ENCODE measurements at places on chromosomes 6 and 20.

DNA sequence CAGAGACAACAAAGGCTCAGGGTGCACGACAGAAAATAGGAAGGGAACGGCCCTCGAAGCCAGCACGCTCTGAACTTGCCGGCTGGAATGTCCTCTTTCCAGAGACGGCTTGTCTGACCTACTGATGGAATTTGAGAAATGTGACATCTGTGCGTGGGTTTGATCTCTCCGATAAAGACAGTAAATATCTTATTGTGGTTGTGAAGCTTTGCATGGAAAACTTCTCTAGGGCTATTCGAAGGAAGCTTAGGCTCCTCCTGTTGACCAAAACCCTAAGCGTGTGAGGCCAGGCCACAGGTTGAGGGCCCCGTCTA is 247.3 kb downstream of the ZNF217 start:
- H3K27ac ChIP-seq: no peak overlapping the region
- DNase-seq: no peak
- H3K36me3 ChIP-seq: no peaks in the 10 kb centered on the region

- H3K4me1 ChIP-seq: peaks cover 36% of the 10 kb centered on the region
- peaks cover 1% of the 10 kb centered on the region for H3K36me3 ChIP-seq
- peak; percentile 24 for DNase-seq
Measured at GRCh38 chr6:36679043-36679833, 724 bp downstream of the CDKN1A start.

DNA sequence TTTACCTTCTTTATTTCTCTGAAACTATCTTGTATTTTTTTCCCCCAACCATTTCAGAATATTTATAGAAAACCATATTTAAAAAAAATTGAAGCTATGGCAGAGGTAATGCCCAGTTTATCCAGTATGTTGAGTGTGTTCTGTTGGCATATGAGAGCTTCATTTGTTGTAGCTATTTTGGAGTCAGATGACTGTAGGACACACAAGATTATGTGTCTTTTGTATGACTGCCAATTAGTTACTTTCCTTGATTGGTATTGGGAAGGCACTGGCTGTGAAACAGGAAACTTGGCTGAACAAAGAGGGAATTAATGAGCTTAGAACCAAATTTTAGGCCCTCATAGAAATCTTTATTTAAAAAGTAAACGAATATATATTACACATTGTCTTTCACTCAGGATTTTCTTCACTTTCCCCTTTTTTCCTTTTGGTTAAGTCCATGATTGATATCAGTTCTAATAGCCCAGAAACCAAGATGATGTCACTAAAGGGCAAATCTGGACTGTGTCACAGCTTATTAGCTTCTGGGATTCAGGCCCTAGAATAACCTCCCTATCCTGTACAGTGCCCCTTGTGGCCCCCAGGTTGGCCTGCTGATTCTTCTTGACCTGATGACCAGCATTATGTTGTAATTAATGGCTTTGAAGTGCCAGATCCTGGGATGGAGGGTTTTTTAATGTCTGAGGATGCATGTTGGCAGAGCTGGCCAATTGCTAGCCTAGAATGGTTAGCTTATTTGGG is 10.1 kb downstream of the CDC5L start:
- H3K4me3 ChIP-seq: no peak overlapping the region
- H3K4me1 ChIP-seq: peaks cover 1% of the 10 kb centered on the region
- peaks cover 31% of the 10 kb centered on the region for H3K36me3 ChIP-seq
- H3K27me3 ChIP-seq: no peaks in the 10 kb centered on the region

DNA sequence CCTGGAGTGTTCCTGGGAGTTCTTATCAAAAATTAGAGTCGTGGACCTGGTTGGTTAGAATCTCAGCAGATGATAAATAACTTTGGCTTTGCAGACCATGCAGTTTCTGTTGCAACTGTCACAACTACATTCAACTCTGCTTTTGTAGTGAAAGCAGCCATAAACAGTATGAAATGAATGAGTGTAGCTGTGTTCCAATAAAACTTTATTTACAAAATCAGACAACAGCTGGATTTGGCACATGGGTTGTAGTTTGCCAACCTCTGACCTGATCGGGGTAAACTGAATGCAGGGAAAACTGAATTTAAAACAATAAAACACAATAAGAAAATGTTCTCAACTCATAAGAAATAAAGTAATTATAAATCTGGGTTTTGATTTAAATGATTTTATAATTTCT is 513.8 kb downstream of the CDKAL1 start:
- H3K36me3 ChIP-seq: peaks cover 3% of the 10 kb centered on the region
- H3K4me1 ChIP-seq: peaks cover 28% of the 10 kb centered on the region
- H3K4me3 ChIP-seq: no peak overlapping the region
- DNase-seq: no peak
- H3K27me3 ChIP-seq: no peaks in the 10 kb centered on the region

GRCh38 chr20:2230726-2231488 is 64.9 kb upstream of the TGM3 start:
- no peak overlapping the region for H3K27ac ChIP-seq
- no peak for DNase-seq
- H3K36me3 ChIP-seq: no peaks in the 10 kb centered on the region
- H3K27me3 ChIP-seq: peaks cover 2% of the 10 kb centered on the region
- no peaks in the 10 kb centered on the region for H3K4me1 ChIP-seq
- no peak overlapping the region for H3K4me3 ChIP-seq

DNA sequence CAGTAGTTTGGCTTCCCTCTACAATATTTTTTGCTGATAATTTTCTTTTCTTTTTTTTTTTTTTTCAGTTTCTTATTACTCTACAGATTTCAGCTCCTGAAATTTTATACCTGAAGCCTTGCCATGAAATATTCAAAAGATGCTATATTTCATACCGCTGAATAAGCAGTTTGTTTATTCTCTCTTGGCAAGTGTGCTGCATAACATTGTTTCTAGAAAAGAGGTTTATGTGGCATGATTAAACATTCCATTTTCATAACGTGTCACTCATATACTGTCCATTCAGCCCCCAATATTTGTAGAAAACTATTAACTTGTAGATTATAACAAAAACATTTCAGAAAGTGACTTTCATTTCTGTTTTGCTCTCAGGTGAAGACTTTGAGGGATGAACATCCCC is 174.4 kb upstream of the NOX3 start:
- no peak overlapping the region for H3K27ac ChIP-seq
- peaks cover 15% of the 10 kb centered on the region for H3K4me1 ChIP-seq

GRCh38 chr6:141140905-141141304 is 991.8 kb upstream of the GJE1 start:
- H3K36me3 ChIP-seq: no peaks in the 10 kb centered on the region
- H3K27me3 ChIP-seq: no peaks in the 10 kb centered on the region
- peaks cover 3% of the 10 kb centered on the region for H3K4me1 ChIP-seq
- DNase-seq: no peak
- no peak overlapping the region for H3K27ac ChIP-seq

DNA sequence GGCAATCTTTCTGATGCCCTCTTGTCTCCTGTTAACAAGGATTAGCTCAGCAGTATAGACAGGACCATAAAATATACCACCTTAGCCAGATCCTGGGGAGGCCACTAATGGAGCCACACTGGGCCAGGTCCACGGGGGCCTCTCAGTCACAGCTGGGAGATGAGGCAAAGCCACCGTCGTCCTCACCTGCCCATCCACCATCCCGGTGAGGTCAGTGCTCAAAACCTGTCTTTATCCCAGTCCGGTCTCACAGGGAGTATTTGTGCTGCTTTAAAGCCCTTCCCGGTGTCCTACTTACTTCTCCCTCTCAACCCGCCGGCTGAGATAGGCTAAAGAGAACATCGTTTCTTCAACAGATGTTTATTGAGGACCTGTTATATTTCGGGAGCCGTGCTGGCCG is 104.3 kb downstream of the EDN3 start:
- no peak for DNase-seq
- H3K4me1 ChIP-seq: peaks cover 4% of the 10 kb centered on the region
- peaks cover 44% of the 10 kb centered on the region for H3K27me3 ChIP-seq
- H3K4me3 ChIP-seq: no peak overlapping the region
- no peaks in the 10 kb centered on the region for H3K36me3 ChIP-seq

GRCh38 chr20:49318091-49318429 is 40.2 kb upstream of the ZNFX1 start:
- peaks cover 7% of the 10 kb centered on the region for H3K4me1 ChIP-seq
- H3K27ac ChIP-seq: no peak overlapping the region
- H3K27me3 ChIP-seq: peaks cover 71% of the 10 kb centered on the region
- peak overlapping the region; percentile 60 for H3K4me3 ChIP-seq
- peaks cover 1% of the 10 kb centered on the region for H3K36me3 ChIP-seq

DNA sequence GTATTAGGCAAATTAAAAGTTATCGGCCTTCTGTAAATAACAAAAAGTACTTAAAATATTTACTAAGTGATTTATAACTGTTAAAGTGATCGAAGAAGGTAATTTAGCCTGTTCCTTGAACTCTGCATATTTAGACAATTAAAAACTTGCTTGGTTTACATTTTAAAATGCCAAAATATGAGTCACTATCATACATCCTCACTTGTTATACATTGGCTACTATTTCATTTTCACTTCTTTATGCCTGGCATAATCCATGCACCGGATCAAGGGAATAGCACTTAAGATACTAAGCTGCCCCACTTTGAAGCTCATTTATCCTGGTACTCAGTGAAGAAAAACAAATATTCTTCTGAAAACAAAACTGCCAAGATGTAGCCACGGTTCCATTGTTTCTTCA is 344.6 kb downstream of the UBE3D start:
- H3K4me1 ChIP-seq: no peaks in the 10 kb centered on the region
- H3K36me3 ChIP-seq: no peaks in the 10 kb centered on the region
- no peaks in the 10 kb centered on the region for H3K27me3 ChIP-seq
- no peak for DNase-seq

DNA sequence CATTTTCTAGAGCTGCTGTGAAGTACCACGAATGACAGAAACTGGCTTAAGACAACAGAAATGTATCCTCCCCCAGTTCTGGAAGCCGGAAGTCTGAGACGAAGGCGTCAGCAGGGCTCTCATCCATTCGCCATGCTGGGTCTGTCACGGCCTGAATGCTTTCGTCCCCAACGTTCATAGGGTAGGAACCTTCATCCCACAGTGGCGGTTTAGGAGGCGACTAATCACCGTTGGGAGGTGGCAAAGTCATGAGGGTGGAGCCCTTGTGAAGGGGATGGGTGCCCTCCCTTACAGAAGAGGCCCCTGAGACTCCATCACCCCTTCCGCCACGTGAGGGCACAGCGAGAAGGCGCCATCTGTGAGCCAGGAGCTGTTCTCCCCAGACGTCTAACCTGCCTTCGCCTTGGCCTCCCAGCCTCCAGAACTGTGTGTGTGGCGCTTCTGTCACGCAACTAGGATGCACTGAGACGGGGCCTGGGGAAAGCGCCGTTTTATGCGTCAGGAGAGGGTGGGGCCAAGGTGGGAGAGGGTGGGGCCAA is 250.3 kb downstream of the TTLL2 start:
- H3K4me3 ChIP-seq: no peak overlapping the region
- H3K4me1 ChIP-seq: peaks cover 25% of the 10 kb centered on the region
- H3K36me3 ChIP-seq: no peaks in the 10 kb centered on the region
- no peak overlapping the region for H3K27ac ChIP-seq
- H3K27me3 ChIP-seq: peaks cover 7% of the 10 kb centered on the region
- no peak for DNase-seq

DNA sequence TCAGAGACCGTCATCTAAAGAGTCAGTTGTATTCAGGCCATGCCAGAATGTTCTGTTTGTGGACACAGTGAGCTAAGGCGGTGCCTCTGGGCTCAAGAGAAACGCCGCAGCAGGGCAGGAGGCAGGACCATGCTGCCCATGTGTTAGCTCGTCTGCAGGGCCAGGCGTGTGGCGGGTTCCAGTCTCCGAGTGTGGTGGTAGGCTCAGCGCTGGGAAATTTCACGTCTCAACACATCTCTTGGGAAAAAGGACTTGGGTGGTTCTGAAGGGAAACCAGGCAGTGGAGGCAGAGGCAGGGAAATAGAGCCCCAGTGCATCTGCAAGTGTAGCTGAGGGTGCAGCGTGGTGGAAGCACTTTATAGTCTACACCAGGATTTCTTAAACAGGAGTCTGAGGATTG is 56.9 kb upstream of the TAGAP start:
- DNase-seq: no peak
- H3K4me1 ChIP-seq: peaks cover 7% of the 10 kb centered on the region
- no peak overlapping the region for H3K4me3 ChIP-seq
- H3K27ac ChIP-seq: no peak overlapping the region
- no peaks in the 10 kb centered on the region for H3K36me3 ChIP-seq

DNA sequence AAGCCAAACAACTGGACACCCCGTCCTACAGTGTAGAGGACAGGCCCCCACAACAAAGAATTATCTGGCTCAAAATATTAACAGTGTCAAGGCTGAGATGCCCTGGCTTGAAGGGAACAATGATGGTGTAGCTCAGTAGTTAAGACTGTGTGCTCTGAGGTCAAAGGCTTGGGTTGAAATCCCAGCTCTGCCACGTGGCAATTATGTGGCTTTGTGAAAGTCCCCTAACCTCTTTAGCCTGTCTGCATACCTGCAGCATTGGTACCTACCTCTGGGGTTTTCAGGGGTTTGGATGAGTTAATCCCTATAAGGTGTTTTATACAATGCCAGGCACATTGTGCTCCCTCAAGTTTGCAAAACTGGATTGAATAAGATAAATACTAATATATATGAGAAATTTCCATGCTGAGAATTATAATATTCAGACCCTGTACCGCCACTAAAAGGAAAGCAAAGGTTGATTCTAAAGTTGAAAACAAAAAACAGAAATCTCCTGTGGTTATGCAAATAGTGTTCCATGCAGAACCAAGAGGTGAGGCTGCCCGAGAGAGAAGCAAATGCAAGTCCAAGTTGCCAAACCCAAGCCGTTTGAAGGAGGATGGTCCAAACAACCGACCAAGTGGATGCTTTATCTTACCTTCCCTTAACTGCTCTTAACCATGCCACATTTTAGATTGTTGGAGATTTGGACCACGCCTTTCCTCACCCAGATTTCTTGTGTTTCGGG is 199.8 kb downstream of the NFATC2 start:
- H3K4me3 ChIP-seq: no peak overlapping the region
- no peak overlapping the region for H3K27ac ChIP-seq
- H3K36me3 ChIP-seq: no peaks in the 10 kb centered on the region

- H3K4me1 ChIP-seq: peaks cover 38% of the 10 kb centered on the region
- no peaks in the 10 kb centered on the region for H3K27me3 ChIP-seq
- peak overlapping the region; percentile 94 for H3K27ac ChIP-seq
Measured at GRCh38 chr6:169722362-169723199, 1.7 kb downstream of the PHF10 start.

DNA sequence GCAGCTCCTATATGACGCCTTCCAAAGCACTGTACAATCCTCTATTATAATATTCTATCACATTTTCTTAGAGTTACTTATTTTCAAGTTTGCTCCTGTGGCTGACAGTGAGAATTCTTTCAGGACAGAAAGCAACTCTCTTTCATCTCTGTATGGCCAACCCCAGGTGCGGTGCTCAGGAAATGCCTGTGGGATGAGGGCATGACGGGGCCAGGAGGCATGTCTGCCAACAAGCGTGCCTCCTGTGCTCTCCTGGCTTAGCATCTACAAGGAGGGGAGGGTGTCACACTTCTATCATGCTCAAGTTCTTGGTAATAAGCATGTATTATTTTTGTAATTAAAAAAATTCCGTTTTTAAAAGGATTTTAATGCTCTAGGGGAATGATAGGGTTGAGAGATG is 11.4 kb downstream of the MRPL14 start:
- H3K27me3 ChIP-seq: no peaks in the 10 kb centered on the region
- peaks cover 49% of the 10 kb centered on the region for H3K4me1 ChIP-seq
- no peak overlapping the region for H3K4me3 ChIP-seq
- peaks cover 18% of the 10 kb centered on the region for H3K36me3 ChIP-seq
- peak overlapping the region; percentile 92 for H3K27ac ChIP-seq

GRCh38 chr6:26223650-26224546 is 136.7 kb downstream of the HFE start:
- H3K4me3 ChIP-seq: no peak overlapping the region
- peaks cover 26% of the 10 kb centered on the region for H3K4me1 ChIP-seq

Data from progenitor cell of endocrine pancreas (in vitro differentiated cells).